GM12878 (cell line): ENCODE measurements at places on chromosomes 11 and 22. TPM values are rescaled to one million over a fixed set of nuclear protein-coding genes. Genes with fewer than 3 reads are reported as not detected.

ART1 gene
- not detected in 2 replicates for total RNA-seq

DEPDC7 gene
- total RNA-seq: 0.56 and 0.58 TPM in 2 replicates

OR5D18 gene
- not detected in 2 replicates for total RNA-seq

GRCh38 chr11:128405714-128406662 lies 181.4 kb downstream of the ETS1 start:
- no peak overlapping the region for H3K4me3 ChIP-seq
- no peak for DNase-seq
- H3K36me3 ChIP-seq: no peaks in the 10 kb centered on the region
- no peak overlapping the region for H3K27ac ChIP-seq

DNA sequence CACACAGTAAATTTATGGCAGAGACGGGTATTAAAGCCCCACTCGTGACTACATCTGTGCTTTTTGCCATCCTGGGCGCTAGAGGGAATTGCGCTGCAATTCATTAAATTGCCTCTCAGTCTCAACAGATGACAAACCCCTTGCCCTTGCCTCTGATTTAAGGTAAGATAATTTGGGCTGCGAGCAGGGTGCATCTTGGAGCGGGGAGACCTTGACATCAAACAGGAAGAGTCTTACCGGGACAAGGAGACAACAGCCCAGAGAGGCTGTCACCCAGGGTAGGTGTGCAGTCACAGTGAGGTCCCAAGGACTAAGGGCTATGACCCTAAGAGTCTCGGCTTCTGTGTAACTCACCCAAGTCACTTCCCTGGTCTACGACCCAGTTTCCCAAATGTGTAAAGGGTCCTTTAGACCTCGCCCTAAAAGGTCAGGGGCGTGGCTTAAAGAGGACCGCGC lies 449 bp upstream of the TOM1 start:
- peak overlapping the region; percentile 22; the same call in 1 of the 2 replicates for H3K27ac ChIP-seq
- no peak for DNase-seq
- peaks cover 4% of the 10 kb centered on the region for H3K4me1 ChIP-seq
- H3K4me3 ChIP-seq: peak overlapping the region; percentile 51; the same call in 1 of the 2 replicates
- no peaks in the 10 kb centered on the region for H3K27me3 ChIP-seq

DNA sequence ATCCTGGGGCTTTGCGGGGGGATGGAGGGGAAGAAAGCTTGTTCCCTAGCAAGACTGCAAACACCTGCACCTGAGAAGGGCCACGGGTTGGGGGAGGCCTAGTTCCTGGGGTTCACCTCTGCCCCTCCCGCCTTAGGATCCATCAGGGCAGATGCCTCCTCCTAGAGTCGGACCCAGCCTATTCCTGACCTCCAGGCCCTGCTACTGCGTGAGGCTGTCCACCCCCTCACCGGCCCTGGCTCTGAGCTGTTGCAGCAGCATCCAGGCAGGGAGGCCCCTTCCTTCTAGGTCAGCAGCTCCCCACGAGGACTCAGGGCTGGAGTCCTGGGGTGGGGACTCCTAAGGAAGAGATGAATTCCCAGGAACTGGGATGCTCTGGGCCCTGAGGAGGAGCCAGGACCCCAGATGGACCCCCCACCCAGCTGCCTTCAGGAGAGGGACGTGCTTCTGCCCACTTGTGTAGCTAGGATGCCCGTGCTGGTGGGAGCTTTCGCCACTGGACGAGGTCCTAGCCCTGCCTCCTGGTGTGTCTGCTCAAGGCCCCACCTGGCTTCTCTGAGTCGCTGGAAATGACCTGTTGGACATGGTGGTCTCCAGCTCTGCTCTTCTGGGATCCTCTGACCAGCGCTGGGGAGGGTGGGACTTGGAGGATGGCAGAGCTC lies 10.3 kb downstream of the MRGPRF start:
- no peaks in the 10 kb centered on the region for H3K36me3 ChIP-seq
- 0 out of 2 replicates have a peak, but pooled peaks cover 3% of the 10 kb centered on the region for H3K27me3 ChIP-seq
- no peaks in the 10 kb centered on the region; the same call in 1 of the 2 replicates for H3K4me1 ChIP-seq
- no peak for DNase-seq
- H3K4me3 ChIP-seq: no peak overlapping the region

DNA sequence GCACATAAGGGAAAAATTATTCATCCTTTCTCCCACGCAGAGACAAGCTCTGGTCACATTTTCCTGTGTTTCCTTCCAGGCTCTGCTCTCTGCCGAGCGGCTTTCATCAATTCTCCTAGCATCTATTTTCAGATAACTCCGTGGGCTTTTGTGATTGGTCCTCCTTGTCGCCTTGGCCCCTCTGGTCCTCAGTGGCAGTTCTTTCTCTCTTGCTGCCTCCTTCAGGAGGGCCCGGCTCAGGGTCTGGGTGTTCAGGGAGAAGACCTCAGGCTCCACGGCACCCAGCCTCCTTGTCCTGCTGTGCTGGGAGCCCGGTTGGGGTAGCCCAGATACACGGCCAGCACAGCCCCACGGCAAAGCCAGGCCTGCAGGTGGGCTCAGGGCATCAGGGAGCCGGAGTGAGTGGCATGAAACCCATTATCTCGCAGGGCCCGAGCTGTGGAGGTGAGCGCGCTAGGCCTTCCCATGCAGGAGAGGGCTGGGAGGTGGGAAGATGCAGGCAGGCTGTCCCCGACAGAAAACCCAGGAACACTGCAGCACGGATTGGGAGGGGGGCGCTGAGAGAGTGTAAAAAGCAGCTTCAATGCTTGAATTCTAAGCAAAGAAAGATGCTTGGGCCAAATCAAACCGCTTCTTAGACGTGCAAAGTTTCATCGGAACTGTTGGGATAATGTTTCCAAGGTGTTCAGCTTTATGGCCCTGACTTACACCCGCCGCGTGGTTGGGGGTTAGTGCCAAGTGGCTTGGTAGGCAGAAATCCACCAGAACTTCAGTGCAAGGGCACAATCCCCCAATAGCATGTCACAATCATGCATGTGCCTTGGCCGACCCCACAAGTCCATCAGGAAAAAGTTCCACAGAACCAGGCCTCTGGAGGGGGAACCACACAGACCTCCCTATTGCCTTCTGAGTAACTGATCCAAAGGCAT lies 81.9 kb upstream of the WNT7B start:
- peak overlapping the region; percentile 79 for H3K27ac ChIP-seq
- DNase-seq: no peak
- peaks cover 25% of the 10 kb centered on the region for H3K4me1 ChIP-seq

- 0 out of 2 replicates have a peak, but pooled peaks cover 2% of the 10 kb centered on the region for H3K27me3 ChIP-seq
- no peak overlapping the region for H3K27ac ChIP-seq
Observed at GRCh38 chr11:20592741-20593140, 6.7 kb upstream of the SLC6A5 start.

DNA sequence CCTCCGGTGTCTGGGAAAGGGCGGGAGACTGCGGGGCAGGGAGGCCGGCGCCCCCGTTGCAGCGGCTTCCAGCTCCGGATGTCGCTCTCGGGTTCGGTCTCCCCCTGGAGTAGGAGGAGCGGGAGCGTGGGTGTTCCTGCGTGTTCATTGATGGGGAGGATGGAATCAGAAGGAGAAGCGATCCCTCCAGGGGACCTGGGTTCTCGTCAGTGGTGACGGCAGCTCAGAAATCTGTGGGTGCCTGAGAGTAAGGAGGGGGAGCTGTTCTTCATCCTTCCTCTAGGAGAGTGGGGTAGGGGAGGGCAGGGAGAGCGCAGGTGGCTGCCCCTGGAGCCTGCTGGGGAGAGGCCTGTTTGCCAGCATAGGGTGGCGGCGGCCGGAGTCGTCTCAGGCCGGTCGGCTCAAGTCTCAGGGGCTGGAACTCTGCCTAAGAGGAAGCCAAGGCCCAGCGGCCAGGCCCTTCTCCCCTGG lies 1.1 kb downstream of the UBASH3B start:
- DNase-seq: no peak
- no peaks in the 10 kb centered on the region for H3K36me3 ChIP-seq
- peaks cover 6% of the 10 kb centered on the region for H3K27me3 ChIP-seq
- H3K4me3 ChIP-seq: peak overlapping the region; percentile 82; the same call in 1 of the 2 replicates
- no peak overlapping the region for H3K27ac ChIP-seq
- peaks cover 6% of the 10 kb centered on the region for H3K4me1 ChIP-seq

DNA sequence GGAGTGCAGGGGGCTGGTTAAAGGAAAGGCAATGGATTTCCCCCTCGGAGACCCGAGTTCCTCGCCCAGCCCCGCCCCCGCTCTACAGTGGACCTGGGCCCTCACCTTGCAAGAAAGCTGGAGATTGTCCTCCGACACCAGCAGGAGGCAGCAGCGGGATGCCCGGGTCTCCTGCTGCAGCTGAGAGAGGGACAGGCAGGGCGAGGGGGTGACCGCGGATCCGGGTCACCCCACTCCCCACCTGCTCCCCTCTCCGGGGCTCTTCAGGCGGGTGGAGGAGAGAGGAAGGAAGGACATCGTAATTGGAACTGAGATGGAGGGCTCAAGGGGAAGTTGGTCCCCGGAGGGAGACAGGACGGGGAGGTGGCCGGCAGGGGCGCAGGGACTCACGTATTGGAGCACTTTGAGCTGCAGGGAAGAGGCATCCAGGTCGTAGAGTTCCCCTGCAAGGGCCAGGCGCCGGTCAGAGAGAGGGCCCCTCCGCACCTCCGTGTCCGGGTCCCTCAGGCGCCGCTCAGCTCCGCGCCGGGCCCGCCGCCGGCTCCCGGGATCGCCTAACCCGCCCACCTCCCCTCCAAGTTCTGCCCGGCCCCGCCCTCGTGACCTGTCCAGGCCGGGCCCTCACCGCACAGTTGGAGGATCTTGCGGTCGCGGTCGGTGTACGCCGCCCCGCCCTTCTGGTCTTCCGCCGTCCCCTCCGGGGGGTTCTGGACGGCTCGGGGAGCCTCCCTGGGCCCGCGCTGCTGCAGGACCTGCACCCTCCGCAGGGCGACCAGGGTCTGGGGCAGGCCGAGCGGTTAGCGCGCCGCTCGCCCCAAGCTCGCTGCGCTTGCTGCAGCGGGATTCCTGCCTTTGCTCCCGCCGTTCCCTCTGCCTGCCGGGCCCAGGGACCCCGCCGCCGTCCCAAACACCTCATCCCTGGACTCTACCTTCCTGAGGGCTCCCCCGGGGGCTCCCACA lies 84.1 kb downstream of the PDE2A start:
- no peaks in the 10 kb centered on the region for H3K36me3 ChIP-seq
- no peaks in the 10 kb centered on the region; the same call in 1 of the 2 replicates for H3K4me1 ChIP-seq
- no peak overlapping the region for H3K4me3 ChIP-seq
- H3K27me3 ChIP-seq: peaks cover 15% of the 10 kb centered on the region
- no peak for DNase-seq
- no peak overlapping the region for H3K27ac ChIP-seq

- H3K27me3 ChIP-seq: no peaks in the 10 kb centered on the region
- no peaks in the 10 kb centered on the region for H3K4me1 ChIP-seq
- no peak overlapping the region for H3K27ac ChIP-seq
- H3K36me3 ChIP-seq: no peaks in the 10 kb centered on the region
Observed at GRCh38 chr11:17781221-17781620, 46.6 kb downstream of the KCNC1 start.

DNA sequence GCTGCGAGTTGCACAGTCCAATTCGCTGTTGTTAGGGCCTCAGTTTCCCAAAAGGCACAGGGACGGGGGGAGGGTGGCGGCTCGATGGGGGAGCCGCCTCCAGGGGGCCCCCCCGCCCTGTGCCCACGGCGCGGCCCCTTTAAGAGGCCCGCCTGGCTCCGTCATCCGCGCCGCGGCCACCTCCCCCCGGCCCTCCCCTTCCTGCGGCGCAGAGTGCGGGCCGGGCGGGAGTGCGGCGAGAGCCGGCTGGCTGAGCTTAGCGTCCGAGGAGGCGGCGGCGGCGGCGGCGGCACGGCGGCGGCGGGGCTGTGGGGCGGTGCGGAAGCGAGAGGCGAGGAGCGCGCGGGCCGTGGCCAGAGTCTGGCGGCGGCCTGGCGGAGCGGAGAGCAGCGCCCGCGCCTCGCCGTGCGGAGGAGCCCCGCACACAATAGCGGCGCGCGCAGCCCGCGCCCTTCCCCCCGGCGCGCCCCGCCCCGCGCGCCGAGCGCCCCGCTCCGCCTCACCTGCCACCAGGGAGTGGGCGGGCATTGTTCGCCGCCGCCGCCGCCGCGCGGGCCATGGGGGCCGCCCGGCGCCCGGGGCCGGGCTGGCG lies at the start of gene BCR:
Gene BCR, plus strand, starts transcription at position 209 of the 592 bp plus-strand sequence. CDS start 452 bp downstream, outside the sequence.
- H3K36me3 ChIP-seq: no peaks in the 10 kb centered on the region; the same call in 1 of the 2 replicates
- no peak within 1 kb of the TSS; the same call in 1 of the 2 replicates for H3K27ac ChIP-seq
- no peaks in the 10 kb centered on the region for H3K27me3 ChIP-seq
- H3K4me3 ChIP-seq: peak within 1 kb of the TSS; percentile 76; the same call in 1 of the 2 replicates

DNA sequence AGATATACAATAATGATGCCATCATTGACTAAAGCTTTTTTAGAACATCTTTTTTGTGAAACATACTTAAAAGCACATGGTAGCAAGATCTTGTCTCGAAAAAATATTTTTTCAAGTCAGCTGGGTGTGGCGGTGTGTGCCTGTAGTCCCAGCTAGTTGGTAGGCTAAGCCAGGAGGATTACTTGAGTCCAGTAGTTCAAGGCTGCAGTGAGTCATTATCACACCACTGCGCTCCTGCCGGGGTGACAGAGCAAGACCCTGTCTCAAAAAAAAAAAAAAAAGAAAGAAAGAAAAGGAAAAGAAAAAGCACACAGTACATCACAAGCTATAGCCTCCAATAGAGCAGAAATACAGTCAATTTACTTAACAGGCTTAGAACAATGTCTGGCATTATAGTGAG lies 37.0 kb downstream of the ENTHD1 start:
- no peaks in the 10 kb centered on the region for H3K36me3 ChIP-seq
- H3K4me1 ChIP-seq: peaks cover 19% of the 10 kb centered on the region
- DNase-seq: no peak
- H3K27me3 ChIP-seq: no peaks in the 10 kb centered on the region
- H3K27ac ChIP-seq: no peak overlapping the region

GRCh38 chr11:133943950-133944698 lies 12.6 kb downstream of the IGSF9B start:
- no peak for DNase-seq
- H3K27me3 ChIP-seq: no peaks in the 10 kb centered on the region
- H3K4me1 ChIP-seq: peaks cover 13% of the 10 kb centered on the region
- no peak overlapping the region for H3K27ac ChIP-seq
- no peaks in the 10 kb centered on the region for H3K36me3 ChIP-seq

DNA sequence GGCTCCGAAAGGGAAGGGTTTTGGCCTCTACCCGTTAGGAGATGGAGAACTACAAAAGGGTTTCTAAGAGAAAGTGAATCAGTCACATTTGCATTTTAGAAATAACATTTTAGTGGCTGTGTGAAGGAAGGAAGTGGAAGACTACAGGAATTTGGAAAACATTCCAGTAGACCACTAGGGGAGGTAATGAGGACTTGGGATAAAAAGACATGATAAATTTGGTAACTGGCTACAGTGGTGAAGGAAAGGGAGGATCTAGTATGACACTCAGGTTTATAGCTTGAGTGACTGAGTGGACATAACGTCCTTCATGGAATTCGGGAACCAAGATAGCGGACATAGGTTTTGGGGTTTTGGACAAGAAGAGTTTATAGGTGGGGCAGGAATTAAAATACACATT lies 7.0 kb upstream of the RRM1 start:
- H3K4me1 ChIP-seq: peaks cover 8% of the 10 kb centered on the region
- no peak overlapping the region for H3K4me3 ChIP-seq

GRCh38 chr11:71266114-71266833 lies 13.9 kb upstream of the SHANK2 start:
- no peak for DNase-seq
- no peak overlapping the region for H3K4me3 ChIP-seq
- H3K27me3 ChIP-seq: no peaks in the 10 kb centered on the region; the same call in 1 of the 2 replicates
- no peaks in the 10 kb centered on the region for H3K36me3 ChIP-seq

- peaks cover 2% of the 10 kb centered on the region for H3K4me1 ChIP-seq
- no peaks in the 10 kb centered on the region for H3K27me3 ChIP-seq
- no peak overlapping the region for H3K27ac ChIP-seq
- no peak overlapping the region for H3K4me3 ChIP-seq
- H3K36me3 ChIP-seq: no peaks in the 10 kb centered on the region
- DNase-seq: no peak
Observed at GRCh38 chr11:69316956-69317355, 23.0 kb downstream of the MYEOV start.

- no peak within 1 kb of the TSS for H3K4me3 ChIP-seq
- H3K27ac ChIP-seq: no peak within 1 kb of the TSS
- DNase-seq: no peak
Observed at GRCh38 chr22:50600538-50600937, at the start of gene MAPK8IP2. MAPK8IP2 (plus strand) TSS chr22:50600793; CDS start chr22:50600819, 26 bp downstream.
